ENCODE measurements at places on chromosomes 4 and X.
A peak's percentile ranks its signal among the peaks of the same experiment; 100 is the strongest.

- no peak for DNase-seq
These were observed 1310.7 kb upstream of the TENM3 start for GRCh38 chr4:180932370-180933001.

- peak; percentile 44 for DNase-seq
These were observed 67.2 kb downstream of the TBC1D9 start for GRCh38 chr4:140688711-140689598.

DNA sequence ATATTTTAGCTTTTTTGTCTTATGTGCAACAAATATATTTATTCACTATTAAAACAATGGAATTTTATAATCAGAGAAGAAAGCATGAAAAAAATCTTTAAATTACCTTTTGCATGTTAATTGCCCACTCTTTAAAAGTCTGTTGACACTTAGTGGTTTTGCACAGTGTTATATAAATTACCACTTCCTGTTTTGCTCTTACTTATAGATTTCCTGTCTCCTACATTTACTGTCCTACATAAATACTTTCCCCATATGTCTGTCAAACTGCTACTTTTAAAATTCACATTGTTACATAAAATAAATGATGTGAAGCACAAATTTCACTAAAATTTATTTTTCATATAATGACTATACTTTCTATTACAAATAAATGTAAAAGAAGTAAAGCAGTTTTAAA, 161.1 kb upstream of the NDST4 start:
- no peak for DNase-seq

DNA sequence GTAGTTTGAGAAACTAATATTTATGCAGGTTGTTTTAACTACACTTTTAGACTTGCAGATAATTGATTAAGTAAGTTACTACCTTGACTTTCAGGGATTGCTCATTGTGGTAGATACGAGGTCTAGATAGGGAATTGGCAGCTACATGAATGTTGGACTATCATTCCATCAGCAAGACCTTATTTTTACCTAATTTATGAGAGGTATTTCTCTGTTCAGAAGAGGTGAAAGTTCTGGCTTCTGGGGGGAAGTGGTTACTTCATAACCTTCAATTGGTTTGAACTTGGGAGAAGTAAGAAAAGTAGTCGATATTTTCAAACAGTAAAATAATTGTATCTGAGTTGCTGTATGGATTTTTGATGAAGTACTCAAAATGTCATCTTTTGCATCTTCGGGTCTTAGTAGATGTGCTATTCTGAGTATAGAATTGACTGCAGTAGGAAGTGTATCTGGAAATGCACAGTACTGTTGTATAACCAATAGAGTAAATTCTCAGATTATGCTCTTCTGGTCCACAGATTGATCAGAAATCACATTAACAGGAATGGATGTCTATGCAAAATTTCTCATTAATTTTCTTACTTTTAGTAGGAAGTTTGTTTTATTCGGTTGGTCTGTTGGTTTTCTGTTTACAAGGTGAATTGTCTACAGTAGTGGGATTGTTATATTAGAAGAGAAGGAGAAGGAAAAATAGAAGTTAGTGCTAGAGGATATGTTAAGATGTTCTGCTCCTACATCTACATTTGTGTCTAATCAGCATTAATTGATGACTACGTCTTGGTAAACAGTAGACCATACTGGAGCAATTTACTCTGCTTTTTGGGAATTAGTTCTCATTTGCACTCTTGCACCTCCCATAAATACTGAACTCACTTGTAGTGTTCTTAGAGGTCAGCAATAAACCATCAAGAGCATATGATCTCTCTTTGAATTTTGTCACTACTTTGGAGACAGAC, 3.0 kb downstream of the NFKB1 start:
- DNase-seq, result no peak

DNA sequence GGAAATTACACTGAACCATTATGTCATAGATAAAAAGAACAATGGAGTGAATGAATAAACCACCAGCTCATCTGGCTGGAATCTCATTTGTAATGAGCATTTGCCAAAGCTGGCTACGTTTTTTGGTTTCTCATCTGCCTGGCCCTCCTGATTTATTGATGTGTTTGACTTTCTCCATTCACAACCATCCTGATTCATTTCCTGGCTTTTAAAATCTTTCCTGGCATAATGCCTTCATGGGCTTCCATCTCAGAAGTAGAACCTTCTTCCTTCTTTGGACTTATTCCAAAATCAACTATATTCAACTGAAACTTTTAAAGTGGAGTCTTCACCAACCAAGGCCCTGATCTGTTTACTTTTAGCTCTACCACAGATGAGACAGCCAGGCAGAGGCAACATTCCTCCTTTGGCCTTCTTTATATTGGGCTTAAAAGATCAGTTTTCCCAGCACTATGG, 36.0 kb upstream of the ARSJ start:
- DNase-seq, result peak; percentile 100

DNA sequence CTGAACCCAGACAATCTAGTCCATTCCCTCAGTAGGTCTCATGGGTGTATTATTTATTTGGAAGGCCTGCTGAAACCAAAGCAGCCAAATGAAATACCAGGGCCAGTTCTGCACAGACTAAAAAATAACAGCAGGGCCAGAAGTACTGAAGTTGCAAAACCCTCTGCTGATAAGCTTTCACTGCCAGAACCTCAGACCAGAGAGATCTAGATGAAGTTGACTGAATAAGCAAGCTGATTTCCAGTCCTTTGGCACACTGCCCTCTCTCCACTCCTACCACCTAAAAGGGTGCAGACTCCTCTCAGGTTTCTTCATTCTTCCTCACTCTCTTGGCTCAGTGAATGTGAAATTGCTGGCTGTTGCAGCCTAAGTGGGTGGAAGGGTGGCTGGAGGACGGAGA, 276.7 kb upstream of the KLF3 start:
- peak; percentile 34 for DNase-seq

DNA sequence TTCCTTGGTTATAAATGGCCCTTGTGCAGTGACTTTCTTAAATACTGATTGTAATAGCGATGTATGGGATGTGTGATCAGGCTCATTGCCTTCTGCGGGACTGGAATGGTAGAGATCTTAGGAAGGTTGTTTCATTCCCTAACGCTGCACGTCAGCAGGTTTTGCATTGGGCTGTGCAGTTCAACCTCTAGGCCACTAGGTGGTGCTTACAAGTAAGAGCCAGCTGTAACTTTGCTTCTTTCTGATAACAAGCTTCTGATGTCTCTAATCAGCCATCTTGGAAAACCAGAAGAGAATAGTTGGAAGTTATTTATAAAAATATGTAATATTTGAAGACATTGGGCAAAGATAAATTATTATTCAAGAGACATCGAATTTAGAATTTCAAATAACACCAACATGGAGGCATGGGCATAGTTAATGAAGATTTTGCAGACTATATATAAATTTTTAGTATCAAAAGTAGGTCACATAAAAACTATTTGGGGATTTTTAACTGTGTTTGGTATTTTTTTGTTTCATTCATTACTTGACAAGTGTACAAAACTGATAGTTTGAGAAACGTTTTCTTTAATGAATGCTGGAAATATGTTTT, 339.7 kb upstream of the PCDH7 start:
- DNase-seq, result peak; percentile 44

- DNase-seq, result peak; percentile 80
These were observed 24.2 kb upstream of the RASL11B start for GRCh38 chr4:52837716-52838558.

GRCh38 chr4:704971-705277, 708 bp upstream of the PCGF3 start:
- no peak for DNase-seq

GRCh38 chr4:36638273-36638811, 356.9 kb downstream of the DTHD1 start:
- no peak for DNase-seq

DNA sequence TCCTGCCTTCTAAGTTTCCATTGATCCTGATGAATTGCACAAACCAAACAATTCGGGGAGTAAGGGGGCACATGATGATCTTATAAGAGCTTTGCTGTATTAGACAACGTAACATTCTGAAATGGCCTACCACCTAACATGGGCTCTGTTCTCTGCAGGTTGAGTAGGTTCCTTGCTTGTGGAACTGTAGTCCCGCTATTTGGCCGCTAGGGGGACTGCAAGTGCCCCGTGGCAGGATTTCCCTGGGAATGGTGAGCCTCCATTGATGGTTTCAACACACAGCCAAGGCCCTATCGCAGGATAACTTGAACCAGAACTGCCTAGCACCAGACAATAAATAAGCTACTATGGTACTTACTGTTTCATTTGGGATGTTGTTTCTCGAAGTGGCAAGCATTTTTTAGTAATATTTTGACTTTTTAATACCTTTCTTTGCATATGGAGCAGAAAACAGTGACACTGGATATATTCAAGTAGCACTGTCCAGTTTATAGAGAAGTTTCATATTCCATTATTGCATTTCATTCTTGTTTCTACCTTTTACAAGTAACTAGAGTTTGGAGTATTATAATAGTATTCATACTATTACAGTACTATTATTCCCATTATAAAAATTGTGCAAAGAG, 11.9 kb downstream of the AR start:
- peak; percentile 31 for DNase-seq

DNA sequence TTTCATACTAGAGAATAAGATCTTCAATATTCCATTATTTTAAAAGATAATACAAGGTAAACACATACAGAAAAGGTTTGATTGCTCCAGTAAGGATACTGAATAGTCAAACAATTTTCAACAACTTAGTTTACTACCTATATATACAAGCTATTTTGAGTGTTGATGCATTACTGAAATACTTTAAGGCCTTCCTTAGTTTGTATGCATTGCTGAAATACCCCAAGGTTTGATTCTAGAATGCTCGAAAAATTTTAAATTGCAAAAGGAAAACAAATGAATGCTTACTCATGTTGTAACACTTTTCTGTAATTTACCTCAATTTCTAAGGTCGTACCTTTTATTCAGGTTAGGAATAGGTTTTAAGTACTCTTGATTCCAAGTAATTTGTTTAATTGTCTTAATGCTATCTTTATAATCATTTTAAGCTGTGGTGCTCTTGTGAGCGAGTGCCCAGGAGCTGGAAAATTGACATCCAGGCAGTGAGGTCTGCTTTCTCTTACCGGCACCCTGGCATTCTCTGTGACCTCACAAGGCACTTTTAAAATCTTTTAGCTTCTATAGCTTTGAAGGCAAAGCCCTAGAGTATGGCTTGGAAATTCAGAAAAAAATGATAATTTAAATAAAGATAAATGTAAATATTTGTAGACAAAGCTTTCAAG, 114.0 kb downstream of the BMPR1B start:
- DNase-seq, result no peak

- DNase-seq, result no peak
These were observed 942 bp upstream of the APLN start for GRCh38 chrX:129655547-129656249.

DNA sequence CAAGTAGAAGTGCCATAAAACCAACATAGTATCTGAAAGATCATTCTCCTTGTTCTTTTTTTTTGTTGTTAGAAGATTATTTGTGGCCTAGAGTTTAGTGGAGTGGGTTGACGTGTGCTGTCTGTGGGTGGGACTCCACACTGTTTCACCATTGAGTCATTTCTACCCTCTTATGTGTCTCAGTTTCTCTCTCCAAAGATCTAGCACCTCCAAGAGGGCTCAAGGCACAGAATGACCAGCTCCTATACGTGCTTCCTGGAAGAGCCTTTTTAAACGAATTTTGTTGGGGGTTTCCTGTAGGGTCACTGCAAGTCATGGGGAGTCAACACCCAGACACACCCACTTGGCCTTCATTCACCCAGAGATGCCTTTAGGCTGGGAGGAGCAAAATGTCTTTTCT, 150.1 kb downstream of the KLF8 start:
- DNase-seq, result no peak

DNA sequence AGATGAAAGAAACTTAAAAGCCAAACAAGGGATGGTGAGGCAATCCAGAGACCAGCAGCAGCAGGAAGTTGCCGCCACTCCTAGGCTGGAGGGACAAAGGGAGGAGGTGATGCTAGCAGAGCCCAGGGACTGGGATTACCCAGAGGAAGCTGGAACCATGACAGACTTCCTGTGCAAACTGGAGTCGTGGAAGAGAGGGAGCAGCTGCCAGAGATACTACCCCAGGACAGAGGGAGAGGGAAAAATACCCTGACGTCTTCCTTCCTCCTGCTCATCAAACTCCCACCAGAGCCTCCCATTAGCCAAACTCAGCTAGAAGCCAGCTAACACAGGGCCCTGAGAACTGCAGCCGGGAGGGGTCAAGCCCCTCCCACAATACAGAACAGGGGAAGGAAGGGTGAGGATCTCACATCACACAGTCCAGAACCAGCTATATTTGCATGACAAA, 101.2 kb upstream of the KLF3 start:
- peak; percentile 31 for DNase-seq

GRCh38 chr4:6602289-6602688, 27.3 kb downstream of the MAN2B2 start:
- no peak for DNase-seq

GRCh38 chr4:85808864-85809263, 333.9 kb downstream of the ARHGAP24 start:
- DNase-seq, result no peak

DNA sequence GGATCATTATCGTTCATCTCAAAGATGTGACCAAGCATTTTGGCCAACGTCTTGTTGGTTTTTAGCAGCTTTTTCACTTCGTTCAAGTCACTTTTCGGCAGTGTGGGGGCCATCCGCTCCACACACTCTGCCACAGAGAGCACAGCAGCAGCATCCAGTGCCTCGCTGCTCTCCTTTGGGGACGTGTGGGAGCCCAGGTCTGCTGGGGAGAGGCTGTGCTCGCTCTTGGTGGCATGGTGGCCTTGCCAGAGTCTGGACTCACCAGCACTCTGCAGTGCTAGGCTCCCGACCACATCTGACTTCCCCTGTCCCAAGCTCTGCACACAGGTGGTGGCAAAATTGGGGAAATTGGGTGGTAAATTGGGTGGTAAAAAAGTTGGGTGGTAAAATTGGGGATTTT, 50.6 kb downstream of the GPR50 start:
- no peak for DNase-seq

DNA sequence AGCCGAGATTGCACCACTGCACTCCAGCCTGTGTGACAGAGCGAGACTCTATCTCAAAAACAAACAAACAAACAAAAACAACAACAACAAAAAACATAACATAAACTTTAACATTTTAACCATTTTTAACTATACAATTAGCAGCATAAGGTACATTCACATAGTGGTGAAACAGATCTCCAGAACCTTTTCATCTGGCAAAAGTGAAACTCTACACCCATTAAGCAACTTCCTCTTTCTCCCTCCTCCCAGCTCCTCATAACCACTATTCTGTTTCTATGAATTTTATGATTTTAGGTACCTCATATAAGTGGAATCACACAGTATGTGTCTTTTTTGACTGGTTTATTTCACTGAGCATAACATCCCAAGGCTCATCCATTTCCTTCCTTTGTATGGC, 103.6 kb downstream of the FAM13A start:
- DNase-seq, result no peak

DNA sequence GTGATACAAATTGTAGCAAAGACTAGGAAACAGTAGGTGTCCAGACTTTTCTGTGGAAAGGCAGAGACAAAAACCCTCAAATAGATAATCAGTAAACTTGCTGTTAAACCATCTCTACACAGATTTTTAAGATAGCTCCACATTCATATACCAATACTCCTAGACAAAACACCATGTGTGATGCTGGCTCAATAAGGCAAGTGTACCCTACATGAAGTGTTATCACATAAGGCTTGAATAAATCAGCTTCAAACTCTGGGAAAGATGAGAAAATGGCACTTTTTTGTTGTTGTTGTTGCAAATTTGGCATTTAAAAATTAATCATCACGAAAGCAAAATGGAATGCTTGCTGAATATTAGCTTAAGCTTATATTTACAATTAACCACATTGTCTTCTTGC, 45.1 kb downstream of the DRD5 start:
- DNase-seq, result no peak
